Left renal cortex interstitium (tissue), 4 donors: ENCODE measurements at places on chromosomes 16 and 17.

GRCh38 chr16:89024546-89025060, 47.6 kb upstream of the CBFA2T3 start:
- no peak for DNase-seq

- DNase-seq: no peak
Observed at GRCh38 chr16:55552621-55553020, 13.9 kb upstream of the CAPNS2 start.

DNA sequence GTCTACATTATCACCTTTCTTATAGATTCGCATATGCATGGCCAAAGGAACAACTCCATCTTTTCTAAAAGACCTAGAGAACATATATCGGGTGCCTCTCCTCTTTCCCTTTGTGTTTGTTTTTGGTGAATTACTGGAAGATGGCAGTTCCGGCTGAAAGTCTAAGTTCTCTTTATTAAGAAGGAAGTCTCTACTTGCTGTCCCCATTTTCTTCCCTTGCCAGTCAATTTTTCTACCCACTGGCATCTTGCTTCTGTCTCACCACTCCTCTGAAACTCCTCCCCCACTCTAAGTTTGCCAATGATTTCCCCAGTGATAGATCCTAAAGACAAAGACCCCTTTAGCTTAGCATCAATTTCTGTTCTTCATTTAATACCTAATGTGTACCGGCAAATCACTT, 93.9 kb upstream of the CORO6 start:
- no peak for DNase-seq

DNA sequence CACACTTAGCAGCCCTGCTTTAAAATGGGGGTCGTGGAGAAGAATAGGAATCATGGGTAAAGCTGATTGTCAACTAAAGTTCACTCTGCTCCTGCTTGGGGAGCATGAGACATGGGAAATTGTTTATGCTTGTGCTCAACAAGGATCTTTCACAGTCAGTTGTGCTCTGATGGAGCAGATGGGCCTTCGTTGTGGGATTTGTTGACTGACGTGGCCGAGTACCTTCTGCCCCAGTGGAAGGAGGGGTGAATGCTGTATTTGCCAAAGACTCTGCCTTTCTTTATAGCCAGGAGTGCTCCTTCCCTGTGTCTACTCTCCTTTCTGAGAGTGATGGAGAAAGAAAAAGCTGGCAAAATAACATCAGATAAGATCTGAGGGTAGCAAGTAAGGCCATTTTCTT, 11.4 kb downstream of the ARSG start:
- DNase-seq: no peak

- no peak for DNase-seq
Observed at GRCh38 chr16:4384509-4384942, 12.9 kb downstream of the VASN start.

DNA sequence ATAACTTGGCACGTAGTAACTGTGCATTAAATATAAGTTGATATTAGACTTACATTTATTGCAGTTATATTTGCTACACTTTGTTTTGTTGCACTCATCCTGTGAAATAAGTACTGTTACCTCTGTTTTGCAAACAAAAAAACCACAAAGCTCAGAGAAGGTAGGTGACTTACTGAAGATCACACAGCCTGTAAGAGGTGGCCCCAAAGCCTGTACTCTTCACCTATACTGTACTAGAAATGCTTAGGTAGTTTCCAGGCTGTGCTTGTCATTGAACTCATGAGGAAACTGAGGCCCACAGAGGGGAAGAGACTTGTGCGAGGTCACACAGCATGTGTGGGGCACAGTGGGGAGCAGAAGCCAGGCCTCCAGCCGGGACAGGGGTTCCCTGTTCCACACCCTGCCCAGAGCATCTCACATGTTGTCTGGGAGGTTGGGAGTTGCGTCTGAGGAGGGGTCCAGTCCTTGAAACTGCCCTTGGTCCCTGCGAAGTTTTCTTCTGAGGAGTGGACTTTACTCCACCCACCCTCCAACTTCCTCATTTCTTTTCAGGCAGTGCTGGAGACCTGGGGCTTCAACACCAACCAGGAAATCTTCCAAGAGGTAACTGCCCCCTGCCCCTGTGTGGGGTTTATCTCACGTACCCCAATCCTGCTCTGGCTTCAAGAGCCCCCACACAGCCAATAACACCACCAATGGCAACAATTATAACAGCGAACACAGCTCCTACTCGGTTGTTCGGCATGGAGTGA, 13.0 kb downstream of the CETP start:
- DNase-seq: no peak

DNA sequence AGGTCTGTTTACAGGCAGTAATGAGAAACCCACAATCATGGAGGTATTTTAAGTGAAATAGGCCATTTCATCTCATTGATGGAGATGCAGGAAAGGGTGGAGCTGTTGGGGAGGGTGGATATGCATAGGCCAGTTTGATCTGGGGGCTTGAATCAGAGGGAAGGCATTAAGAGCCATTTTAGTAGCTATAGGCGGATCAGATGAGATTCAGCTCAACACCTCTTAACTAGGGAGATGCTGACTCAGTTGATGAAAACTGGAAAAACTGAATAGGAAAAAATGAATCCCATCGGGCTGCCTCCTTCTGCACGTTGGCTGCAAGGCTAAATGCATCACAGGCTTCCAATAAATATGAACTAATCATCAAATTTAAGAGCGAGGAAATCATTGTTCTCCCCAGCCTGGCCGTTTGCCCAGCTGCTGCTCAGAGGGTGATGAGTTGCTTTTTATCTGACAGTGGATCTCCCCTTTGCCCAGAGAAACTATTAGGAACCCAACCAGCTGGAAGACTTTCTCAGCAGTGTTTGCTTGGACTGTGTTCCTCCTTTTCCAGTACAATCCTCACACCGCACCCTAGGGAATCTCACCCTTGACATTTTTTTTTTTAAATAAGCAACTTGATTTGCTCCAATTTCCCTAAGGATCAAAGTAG, 149.6 kb downstream of the SOX9 start:
- no peak for DNase-seq
